ENCODE measurements at places on chromosomes 7 and 10.

GRCh38 chr7:21675255-21675654 lies 132.4 kb downstream of the DNAH11 start:
- DNase-seq = peak; percentile 86

DNA sequence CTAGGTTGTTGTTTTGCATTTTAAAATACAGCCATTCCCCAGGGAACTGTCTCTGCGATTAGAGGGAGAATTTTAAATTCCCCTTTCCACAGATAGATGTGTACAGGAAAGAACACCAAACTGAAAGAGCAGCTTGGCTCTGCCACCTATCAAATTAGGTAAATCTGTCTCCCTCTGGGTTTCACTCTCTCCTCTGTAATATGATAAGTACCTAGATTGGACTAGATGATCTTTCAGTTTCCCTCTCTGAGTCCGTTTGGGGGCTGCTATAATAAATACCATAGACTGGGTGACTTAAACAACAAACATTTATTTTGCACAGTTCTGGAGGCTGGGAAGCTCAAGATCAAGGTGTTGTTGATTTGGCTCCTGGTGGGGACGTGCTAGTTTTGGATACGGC lies 186.0 kb downstream of the KIF20B start:
- no peak for DNase-seq

DNA sequence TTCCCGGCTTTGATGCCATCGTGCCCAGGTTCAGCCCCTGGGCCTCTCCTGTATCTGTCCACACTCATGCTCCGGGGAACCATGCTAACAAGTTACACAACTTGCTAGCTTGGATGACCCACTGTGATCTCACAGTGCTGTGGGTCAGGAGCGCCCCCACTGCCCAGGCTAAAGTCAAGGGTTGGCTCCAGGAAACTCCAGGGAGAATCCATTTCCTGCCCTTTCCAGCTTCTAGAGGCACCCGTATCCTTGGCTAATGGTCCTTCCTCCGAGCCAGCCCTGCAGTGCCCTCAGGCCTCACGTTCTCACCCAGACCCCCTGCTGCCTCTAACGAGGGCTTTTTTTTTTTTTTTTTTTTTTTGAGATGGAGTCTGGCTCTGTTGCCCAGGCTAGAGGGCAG lies 19.5 kb downstream of the AMZ1 start:
- DNase-seq = peak; percentile 15

- peak; percentile 8 for DNase-seq
Measured at GRCh38 chr10:49165821-49166483, 22.2 kb downstream of the TMEM273 start.

GRCh38 chr10:111486346-111486745 lies 409.5 kb downstream of the ADRA2A start:
- DNase-seq = no peak

GRCh38 chr10:130141460-130141859 lies 5.3 kb downstream of the GLRX3 start:
- DNase-seq = peak; percentile 74

- DNase-seq = no peak
Measured at GRCh38 chr7:44324204-44324480, 1.3 kb downstream of the CAMK2B start.

- DNase-seq = no peak
Measured at GRCh38 chr10:46235705-46236545, 50.9 kb upstream of the ANTXRL start.

GRCh38 chr7:136976504-136977251 lies 108.2 kb downstream of the CHRM2 start:
- DNase-seq = no peak

GRCh38 chr10:79202188-79203013 lies 133.6 kb downstream of the ZMIZ1 start:
- DNase-seq = no peak

DNA sequence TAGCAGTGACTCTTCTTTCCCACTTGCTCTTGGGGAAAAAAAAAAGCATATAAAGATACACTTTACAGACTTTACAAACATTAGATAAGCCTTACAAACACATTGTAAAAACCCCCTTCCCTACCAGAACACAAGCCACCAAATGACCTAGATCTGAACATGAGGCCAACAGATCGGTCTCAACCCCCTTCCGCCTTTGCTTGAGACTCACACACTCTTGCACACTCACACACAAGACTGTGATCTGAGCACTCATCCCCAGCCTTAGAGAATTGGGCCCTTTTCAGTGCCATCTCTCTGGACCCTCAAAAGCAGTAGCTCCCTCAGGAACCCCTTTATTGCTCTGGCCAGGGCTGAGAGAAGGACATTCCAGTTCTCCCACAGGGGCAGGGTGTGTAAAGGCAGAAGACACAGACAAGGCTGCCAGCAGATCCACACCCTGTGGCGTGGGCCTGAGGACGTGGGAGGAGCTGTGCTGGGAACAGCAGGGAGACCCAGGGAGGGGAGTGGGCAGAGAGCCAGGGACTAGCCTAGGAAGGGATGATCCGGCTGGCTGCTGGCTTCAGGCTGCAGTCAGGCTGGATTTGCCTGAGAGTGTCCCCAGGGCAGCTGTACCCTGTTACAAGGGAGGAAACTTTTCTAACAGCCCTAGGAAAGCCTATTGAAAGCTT lies 206.7 kb downstream of the KIAA1217 start:
- DNase-seq = peak; percentile 76

Data from amniotic epithelial cell (primary cell).